ENCODE measurements at places on chromosomes 7 and 10.

GRCh38 chr7:122485856-122486255 lies 181.3 kb upstream of the FEZF1 start:
- DNase-seq = no peak

DNA sequence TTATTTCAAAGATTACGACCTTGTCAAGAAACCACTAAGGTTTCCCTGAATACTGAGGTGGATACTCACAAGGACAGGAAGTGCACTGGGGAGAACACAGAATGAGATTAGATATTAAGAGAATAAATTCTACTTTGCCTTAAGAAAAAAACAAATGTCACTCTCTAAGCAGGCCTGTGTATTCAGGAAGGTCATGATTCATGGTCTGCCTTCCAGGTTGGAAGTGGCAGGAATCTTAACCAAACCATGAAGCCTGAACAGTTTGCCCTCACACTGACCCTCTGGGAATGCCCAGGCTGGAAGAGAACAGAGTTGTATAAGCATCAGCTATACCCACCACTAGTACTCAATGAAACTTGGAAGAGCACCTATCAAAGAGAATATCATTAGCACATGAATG lies 227.6 kb downstream of the DGKI start:
- no peak for DNase-seq

GRCh38 chr10:48437546-48437945 lies 131.1 kb downstream of the MAPK8 start:
- DNase-seq = no peak

DNA sequence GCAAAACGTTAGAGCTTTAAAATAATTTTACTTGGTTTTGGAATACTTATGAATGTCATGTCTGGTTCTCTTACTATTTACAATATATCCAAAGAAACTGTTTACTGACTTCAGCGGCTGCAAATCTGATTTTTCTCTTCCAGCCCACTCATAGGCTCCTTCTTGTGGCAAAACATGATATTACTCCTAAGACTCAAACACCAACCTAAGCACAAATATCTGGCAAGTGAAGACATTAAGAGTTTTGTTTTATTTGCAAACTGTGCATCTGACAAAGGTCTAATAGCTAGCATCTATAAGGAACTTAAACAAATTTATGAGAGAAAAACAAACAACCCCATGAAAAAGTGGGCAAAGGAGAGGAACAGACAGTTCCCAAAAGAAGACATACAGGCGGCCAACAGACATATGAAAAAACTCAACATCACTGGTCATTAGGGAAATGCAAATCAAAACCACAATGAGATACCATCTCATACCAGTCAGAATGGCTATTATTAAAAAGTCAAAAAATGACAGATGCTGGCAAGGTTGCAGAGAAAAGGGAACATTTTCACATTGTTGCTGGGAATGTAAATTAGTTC lies 20.3 kb upstream of the GJC3 start:
- no peak for DNase-seq

- no peak for DNase-seq
These were observed 8.1 kb upstream of the DEPP1 start for GRCh38 chr10:44986670-44987069.

- DNase-seq = no peak
These were observed 150.2 kb upstream of the CACNA2D1 start for GRCh38 chr7:82593780-82594179.

DNA sequence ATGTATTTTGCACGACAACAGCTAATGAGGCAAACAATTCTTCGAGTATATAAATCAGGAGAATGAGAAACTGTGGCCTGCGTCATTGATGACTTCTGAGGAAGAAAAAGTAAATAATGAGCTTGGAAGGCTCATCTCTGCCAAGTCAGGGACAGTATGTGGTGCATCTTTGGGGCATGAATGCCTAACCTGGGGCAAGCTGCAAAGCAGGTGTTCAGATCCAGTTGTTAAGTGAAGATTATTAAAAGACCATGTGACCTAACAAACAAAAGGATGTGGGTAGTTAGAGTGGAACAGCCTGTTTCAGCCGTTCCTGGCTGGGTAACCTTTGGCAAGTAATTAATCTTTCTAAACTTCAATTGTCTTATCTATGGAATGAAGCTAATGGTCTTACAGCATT lies 93.0 kb downstream of the LYZL2 start:
- no peak for DNase-seq

DNA sequence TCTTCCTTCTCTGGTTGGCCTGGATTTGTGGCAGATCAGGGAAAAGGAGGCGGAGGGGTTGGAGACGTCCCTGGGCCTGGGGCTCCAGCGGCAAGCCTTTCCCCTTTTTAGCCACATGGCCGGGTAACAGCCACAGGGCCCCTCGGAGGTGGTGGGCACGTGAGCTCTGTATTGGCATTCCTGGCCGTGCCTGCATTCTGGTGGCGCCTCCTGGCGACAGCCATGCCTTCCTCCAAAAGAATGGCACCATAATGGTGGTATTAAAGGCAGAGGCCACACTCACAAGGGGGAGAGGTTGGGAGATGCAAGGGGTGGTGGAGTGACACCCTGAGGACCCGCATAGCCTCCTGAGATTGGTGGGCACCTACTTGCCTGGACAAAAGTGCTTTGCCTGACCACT lies 3.0 kb upstream of the AQP1 start:
- DNase-seq = no peak

DNA sequence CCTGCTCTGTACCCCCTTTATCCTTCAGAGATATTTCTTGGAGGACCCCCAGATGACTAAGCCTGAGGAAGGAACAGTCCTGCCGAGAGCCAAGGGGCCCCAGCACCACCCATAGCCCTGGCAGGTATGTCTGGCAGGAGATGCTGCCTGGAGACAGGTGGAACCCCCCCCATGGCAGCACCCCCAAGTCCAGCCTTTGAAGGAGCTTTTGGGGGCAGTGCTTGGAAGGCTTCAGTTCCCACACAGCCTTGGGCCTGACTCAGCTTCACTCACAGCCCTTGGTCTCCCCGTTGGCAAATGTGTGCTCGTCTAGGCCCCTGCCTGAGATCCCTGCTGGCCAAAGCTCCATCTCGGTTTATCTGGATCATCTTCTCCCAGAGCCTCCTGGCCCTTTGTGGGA lies 23.0 kb upstream of the PCBD1 start:
- no peak for DNase-seq

GRCh38 chr7:106957766-106958165 lies 86.7 kb upstream of the PRKAR2B start:
- no peak for DNase-seq

GRCh38 chr7:155574556-155575290 lies 28.4 kb upstream of the CNPY1 start:
- DNase-seq = no peak

DNA sequence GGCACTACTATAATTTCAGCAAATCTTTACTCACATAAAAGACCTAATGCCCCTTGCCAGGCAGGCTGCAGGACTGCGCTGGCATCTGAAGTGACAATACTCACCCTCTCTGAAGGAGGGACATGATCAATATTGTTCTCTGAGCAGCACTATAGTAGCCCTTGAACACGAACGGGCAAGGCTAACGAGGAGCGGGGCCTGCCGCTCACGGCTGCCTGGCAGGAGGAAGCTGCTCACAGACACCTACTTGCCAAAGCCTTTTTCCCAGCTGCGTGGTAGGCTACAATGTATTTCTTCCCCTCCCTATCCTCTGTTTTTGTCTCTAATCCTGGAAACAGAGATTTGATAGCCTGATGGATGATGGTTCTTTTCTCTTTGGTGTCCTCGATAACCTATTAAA lies 19.9 kb downstream of the PUS7 start:
- no peak for DNase-seq

- no peak for DNase-seq
These were observed 40.3 kb downstream of the ARHGAP22 start for GRCh38 chr10:48564466-48565160.

DNA sequence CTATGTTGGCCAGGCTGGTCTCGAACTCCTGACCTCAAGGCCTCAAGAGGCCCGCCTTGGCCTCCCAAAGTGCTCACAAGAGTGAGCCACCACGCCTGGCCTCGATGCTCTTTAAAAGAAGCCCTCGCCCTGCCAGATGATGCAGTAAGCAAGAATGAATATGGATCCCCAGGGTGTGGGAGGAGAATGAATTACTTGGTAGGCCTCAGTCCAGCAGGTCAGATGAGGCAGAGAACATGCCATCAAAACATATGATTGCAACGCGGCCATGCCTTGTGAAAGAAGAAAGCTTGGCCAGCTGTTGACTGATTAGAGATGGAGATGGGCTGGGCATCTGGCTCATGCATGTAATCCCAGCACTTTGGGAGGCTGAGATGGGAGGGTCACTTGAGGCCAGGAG lies 68.7 kb downstream of the CAMK1D start:
- no peak for DNase-seq

- no peak for DNase-seq
These were observed 238.7 kb downstream of the TCERG1L start for GRCh38 chr10:131072651-131073468.

DNA sequence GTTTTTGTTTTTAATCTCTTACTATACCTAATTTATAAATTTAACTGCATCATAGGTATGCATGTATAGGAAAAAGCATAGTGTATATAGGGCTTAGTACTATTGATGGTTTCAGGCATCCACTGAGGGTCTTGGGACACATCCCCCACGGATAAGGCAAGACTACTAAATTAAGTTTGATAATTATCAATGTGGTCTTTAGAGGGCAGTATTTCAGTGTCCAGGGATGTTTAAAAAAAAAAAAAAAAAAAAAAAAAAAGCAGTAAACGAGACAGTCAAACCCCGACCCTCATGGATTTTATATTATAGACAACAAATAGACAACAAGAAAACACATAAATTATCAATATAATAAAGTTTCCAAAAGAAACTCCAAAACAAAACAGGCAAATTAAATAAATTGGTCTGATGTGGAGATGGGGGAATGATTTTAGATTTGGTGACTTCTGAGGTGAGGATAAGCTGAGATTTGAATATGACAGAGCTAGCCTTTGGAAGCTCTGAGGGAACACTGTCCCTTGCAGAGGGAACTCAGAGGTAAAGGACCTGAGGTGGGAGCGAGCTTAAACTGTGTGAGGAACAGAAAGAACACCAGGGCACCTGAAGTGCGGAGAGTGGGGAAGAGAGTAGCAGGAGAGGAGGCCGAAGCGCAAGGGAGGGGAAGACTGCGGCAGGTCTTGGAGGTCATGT lies 14.8 kb downstream of the ACSM6 start:
- DNase-seq = no peak

DNA sequence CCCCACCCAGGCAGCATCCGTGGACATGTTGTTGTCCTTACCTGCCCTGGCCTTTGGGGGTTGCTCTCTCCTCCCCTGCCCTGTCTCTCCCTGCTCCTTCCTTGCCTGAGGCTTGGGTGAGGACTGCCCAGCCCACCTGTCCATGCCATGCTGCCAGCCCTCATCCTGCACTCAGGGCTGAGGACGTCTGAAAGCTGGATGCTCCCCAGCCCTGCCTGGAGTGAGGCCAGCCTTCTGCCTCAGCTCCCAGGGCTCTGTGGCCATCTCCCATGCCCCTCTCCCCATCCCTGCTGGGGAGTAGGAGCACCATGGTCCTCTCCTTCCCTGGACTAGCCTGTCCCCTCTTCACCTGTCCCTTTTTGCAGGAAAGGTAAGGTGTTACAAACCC lies 68.4 kb downstream of the RAMP3 start:
- no peak for DNase-seq

- no peak for DNase-seq
These were observed 67.3 kb upstream of the DNAJB6 start for GRCh38 chr7:157269341-157270059.

DNA sequence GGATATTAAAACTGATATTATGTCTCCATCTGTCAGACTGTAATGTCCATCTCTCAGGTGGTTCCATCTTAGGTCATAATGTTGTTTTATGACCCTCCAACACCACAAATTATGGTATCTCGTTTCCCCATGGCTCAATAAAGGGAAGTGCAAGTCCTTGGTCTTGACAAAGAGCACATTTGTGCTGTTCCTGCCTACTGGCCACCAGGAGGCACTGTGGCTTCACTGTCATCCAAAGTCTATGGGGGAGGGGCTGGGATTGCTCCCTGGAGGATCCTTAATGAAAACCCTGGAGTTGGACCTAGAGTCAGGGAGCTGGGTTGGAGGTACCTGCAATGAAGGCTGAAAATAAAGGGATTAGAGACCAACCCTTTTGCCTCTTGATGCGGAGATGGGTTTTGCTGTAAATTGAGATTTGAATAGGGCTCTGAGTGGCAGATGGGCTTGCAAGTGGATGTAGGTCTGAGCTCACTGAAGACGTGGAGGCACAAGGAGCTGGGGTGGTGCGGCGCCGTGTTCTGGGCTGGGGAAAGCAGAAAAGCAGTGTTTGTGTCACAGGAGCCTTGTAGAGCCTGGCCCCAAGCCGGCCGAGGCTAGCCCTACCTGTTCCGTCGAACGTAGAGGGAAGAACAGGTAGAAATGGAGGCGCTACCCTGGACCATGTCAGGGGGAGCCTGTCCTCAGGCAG lies 180.5 kb upstream of the PRSS58 start:
- no peak for DNase-seq

- no peak for DNase-seq
These were observed 231.4 kb downstream of the DNAJB6 start for GRCh38 chr7:157568106-157568769.

DNA sequence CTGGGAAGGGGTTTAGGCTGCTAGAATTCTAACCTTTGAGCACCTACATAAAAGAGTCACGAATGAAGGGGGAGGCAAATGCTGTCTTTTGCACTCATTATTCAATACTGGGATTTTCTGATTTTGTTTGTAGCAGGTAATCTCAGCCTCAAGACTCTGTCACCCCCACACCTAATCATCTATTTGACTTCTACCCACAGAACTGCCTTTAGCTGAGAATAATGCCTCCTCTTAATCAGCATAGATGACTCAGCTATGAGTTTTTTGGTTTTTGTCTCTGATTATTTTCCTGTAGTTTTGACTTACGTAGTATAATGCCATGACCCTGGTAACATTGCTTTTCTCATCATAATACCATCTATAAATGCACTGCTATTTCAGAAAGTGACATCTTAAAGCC lies 42.7 kb upstream of the CACNB2 start:
- DNase-seq = no peak

DNA sequence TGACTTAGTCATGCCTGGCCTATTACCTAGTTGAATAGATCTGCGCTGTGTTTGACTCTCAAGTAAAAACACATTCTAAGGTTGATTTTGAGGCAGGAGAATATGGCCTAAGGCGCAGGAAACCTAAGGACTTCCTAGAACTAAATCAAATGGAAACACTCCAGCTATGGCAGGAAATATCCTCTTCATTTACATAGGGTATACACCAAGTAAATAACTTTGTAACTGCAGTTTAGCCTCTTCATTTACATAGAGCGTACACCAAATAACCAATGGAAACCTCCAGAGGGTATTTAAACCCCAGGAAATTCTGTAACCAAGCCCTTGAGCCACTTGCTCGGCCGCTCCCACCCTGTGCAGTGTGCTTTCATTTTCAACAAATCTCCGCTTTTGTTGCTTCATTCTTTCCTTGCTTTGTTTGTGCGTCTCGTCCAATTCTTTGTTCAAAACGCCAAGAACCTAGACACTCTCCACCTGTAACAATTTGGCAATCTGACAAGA lies 35.6 kb upstream of the XRCC2 start:
- no peak for DNase-seq

DNA sequence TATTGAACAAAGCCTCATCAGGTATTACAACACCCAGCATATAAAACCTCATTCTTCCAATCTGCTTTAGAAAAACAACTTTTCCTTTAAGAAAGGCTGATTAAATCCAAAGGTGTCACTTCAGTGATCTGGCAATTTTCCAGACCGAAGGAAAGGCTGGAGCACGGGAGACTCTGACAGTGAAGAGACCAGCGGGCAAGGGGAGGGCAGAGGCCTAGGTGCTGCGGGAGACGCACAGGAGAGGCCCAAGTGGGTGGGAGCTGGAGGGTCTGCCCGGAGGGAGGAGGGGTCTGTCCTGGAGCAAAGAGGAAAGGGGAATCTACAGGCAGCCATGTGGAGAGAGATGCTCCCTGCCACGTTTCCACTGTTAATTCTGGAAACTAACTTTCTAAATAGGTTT lies 24.3 kb upstream of the PPP2R2D start:
- DNase-seq = no peak
